Endodermal cell (in vitro differentiated cells): ENCODE measurements at places on chromosomes 2 and 18. TPM values are rescaled to one million over a fixed set of nuclear protein-coding genes. Genes with fewer than 3 reads are reported as not detected.

FKBP7 gene
- total RNA-seq, result 4.5 to 6.3 TPM (median 6.1 TPM) in 3 replicates

GRCh38 chr2:43083710-43084698, 142.4 kb downstream of the ZFP36L2 start:
- peak; percentile 70 for DNase-seq
- peak overlapping the region; percentile 45 for H3K27ac ChIP-seq
- peaks cover 14% of the 10 kb centered on the region for H3K4me1 ChIP-seq

- no peaks in the 10 kb centered on the region for H3K4me1 ChIP-seq
- no peaks in the 10 kb centered on the region for H3K36me3 ChIP-seq
- H3K4me3 ChIP-seq, result no peak overlapping the region
- no peak for DNase-seq
Observed at GRCh38 chr18:24947521-24948305, 404.3 kb downstream of the ZNF521 start.

DSG4 gene
- total RNA-seq, result not detected in 2 replicates

GRCh38 chr2:21642647-21643046, 518.9 kb downstream of the TDRD15 start:
- peaks cover 9% of the 10 kb centered on the region for H3K4me1 ChIP-seq
- no peak overlapping the region for H3K4me3 ChIP-seq
- no peaks in the 10 kb centered on the region for H3K36me3 ChIP-seq
- peak; percentile 72 for DNase-seq

- no peaks in the 10 kb centered on the region for H3K27me3 ChIP-seq
- no peaks in the 10 kb centered on the region for H3K4me1 ChIP-seq
- H3K27ac ChIP-seq, result peak overlapping the region; percentile 74
- H3K36me3 ChIP-seq, result peaks cover 9% of the 10 kb centered on the region
Observed at GRCh38 chr2:20635675-20636584, 15.0 kb downstream of the HS1BP3 start.

CXCR1 gene
- total RNA-seq, result not detected in 3 replicates

- no peaks in the 10 kb centered on the region for H3K27me3 ChIP-seq
- no peaks in the 10 kb centered on the region for H3K36me3 ChIP-seq
- H3K4me1 ChIP-seq, result no peaks in the 10 kb centered on the region
- no peak overlapping the region for H3K27ac ChIP-seq
- no peak overlapping the region for H3K4me3 ChIP-seq
Observed at GRCh38 chr2:23366720-23367119, 18.3 kb upstream of the KLHL29 start.
